ENCODE measurements at places on chromosomes 4 and X.

- no peak for DNase-seq
Measured at GRCh38 chr4:65344278-65344825, 325.9 kb downstream of the EPHA5 start.

GRCh38 chrX:110428144-110428543, 69.5 kb downstream of the RTL9 start:
- DNase-seq = no peak

- DNase-seq = peak; percentile 70
Measured at GRCh38 chr4:88765729-88766128, 68.1 kb upstream of the NAP1L5 start.

- peak; percentile 84 for DNase-seq
Measured at GRCh38 chrX:55007656-55008055, 7.5 kb downstream of the APEX2 start.

DNA sequence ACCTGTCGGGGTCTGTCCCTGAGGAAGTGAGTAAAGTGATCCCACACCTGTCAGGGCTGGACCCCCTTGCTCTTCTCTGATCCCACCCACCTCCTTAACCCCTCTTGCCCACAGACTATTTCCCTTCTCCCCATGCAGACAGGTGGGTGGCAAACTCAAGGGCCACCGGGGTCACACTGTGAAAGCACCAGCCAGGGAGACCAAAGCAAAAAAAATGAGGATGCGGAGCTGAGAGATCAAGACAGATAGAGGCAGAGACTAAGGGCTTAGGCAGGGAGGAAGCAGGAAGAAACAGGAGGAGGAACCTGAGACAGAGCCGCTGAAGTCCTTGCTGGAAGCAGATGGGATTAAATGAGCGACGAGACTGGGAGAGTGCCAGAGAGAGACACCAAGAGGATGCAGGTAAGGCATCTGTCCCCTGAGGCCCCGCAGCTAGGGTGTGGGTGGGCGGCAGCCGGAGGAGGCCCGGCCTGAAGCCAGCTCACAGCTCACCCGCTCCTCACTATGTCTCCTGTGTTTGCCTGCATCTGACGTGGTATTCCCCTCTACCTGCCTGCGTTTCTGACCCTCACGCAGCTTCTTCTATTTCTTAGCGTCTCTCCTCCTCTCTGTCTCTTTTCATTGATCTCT, 7.2 kb downstream of the TIMM17B start:
- no peak for DNase-seq

DNA sequence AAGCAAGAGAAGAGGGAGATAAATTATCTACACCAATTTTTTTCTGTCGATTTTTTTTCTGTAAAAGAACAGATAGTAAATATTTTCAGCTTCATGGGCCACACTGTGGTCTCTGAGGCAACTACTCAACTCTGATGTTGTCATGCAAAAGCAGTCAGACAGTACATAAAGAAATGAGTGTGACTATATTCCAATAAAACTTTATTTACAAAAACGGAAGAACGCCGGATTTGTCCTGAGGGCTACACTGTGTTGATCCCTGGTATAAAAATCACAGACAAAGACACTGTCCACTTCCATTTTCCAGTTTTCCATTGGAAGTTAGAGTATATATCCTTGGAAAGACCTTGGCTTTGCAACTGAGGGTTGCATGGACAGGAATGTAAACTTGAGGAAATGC, 18.0 kb downstream of the GPR143 start:
- no peak for DNase-seq

DNA sequence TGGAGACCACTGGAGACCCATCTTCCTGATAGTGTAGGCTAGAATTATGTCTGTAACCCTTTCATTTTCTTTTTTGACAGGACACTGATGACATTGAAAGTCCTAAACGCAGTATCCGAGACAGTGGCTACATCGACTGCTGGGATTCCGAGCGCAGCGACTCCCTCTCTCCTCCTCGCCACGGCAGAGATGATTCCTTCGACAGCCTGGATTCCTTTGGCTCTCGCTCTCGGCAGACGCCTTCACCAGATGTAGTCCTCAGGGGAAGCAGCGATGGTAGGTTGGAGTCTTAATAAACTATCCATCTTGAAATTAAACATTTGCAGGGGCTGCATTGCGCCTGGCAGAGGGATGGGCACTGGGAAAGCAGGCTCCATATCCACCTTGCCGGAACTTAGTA, 75.4 kb downstream of the LIMCH1 start:
- DNase-seq = no peak

DNA sequence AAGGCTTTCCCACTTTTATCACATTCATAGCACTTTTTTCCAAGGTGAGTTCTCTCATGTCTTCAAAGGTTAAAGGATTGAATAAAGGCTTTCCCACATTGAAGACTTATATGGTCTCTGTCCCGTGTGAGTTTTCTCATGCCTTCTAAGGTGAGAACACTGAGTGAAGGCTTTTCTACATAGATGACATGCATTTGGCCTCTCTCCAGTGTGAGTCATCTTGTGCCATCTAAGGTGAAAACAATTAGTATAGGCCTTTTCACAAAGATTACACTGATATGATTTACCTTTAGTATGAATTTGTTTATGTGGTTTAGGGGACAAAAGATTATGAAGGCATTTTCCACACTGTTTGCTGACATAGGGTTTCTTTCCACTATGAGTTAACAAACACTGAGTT, 21.2 kb downstream of the USP17L30 start:
- no peak for DNase-seq

DNA sequence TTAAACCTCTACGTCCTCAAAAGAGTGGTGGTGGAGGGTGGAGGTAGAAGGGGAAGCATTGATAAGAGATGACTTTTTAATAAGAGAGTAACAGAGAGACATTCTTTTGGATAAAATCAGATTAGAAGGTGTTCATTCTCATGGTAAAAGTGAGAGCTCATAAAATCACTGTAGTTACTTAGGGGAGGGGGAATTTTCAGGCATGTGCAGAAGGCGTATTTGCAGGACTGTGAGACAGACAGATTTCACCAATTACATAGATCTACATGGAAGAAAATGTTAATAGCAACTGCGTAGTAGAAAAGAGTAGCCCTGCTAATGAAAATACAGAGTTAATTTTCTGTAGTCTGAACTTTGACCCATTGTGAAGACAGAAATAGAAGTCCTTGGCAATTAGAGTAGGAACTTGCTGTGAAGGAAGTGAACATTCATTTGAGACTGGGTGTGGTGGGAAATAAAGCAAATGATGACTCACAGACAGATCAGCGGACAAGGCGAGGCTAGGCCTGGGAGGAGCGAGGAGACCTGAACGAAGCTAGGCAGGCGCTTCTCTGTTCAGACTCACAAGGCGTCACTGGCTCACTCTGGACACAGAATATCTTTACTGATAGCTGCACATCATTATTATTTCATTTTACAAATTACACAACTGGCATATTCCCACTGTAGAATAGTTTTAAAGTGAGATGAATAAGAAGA, 57.2 kb upstream of the FAM9C start:
- peak; percentile 67 for DNase-seq

GRCh38 chr4:176358083-176358469, 38.3 kb downstream of the SPCS3 start:
- DNase-seq = no peak

DNA sequence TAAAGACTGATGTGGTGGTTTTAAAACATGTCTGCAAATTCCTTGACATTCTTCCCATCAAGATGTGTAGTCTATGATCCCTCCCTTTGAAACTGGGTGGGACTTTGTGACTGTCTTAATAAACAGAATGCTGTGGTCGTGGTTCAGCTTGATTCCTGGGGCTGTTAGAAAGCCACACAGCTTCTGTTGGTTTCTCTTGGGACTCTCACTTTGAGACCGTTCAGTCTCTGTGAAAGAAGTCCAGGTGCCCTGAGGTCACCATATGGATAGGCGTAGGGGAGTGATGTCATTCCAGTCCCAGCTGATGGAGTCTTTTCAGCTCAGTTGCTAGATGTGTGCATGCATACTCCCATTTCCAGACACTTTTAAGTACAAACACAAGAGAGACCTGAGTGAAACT, 216.6 kb downstream of the KDR start:
- no peak for DNase-seq

- DNase-seq = peak; percentile 19
Measured at GRCh38 chr4:30103455-30103854, 616.7 kb upstream of the PCDH7 start.

GRCh38 chr4:164614999-164615398, 138.9 kb upstream of the SMIM31 start:
- peak; percentile 65 for DNase-seq

DNA sequence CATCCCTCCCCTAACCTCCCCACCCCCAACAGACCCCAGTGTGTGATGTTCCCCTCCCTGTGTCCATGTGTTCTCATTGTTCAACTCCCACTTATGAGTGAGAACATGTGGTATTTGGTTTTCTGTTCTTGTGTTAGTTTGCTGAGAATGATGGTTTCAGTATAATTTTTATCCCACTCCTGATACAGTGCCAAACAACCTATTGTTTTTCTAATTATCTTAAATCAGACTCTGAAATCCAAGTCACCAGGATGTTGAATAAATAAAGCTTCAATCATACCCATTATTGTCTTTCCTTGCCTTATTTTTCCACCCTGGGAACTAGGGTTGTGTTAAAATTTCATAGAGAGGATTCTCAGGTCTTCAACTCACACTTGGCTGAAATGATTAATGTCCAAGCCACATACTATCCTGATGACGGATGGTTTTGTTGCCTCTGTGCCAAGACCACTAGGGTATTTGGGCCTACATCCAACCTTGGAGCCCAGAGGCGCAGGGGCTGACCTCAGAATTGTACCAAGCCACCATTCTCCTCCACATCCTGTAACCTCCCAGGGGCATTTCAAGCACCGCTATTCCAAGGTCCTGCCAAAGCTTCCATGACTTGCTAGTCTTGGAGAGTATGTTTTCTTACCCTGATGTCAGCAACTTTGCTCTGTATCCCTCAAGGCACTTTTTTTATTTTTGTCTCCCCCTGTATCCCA, 332.4 kb downstream of the ARHGAP24 start:
- DNase-seq = peak; percentile 93

GRCh38 chrX:2521927-2522386, 21.2 kb upstream of the DHRSX start:
- no peak for DNase-seq

- peak; percentile 2 for DNase-seq
Measured at GRCh38 chr4:97910005-97910404, 233.3 kb downstream of the STPG2 start.

DNA sequence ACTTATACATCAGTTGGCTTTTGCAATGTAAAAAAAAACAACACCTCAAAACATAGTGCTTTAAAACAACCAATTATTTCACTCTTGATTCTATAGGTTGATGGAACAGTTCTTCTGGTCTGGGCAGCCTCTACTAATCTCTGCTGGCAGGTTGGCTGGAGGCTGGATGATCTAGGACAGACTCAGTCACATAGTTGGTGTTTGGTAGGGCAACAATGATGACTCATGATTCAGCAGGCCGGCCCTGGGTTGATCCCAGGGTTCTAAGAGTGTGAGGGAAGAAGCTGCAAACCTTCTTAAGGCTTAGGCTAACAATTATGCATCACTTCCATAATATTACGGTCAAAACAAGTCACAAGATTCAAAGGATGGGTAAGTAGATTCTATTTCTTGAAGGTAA, 558.2 kb downstream of the ZNF674 start:
- no peak for DNase-seq

GRCh38 chr4:148874331-148874730, 432.1 kb upstream of the NR3C2 start:
- peak; percentile 13 for DNase-seq

DNA sequence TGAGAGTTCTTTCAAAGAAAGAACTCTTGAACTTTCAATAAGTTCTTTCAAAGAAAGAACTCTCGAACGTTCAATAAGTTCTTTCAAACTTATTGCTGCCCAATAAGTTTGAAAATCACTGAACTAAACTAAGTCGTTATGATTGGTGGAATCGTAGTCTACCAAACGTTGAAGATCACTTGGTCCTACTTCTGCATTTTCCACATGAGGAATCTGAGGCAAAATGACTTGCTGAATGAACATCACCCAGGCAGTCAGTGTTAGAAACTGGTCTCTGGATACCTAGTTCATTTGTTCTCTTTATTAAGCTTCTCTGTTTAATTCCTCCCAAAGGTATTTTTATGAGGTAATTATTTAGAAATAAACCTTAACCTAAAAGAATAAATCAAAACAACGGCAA, 7.1 kb upstream of the CNOT6L start:
- no peak for DNase-seq

DNA sequence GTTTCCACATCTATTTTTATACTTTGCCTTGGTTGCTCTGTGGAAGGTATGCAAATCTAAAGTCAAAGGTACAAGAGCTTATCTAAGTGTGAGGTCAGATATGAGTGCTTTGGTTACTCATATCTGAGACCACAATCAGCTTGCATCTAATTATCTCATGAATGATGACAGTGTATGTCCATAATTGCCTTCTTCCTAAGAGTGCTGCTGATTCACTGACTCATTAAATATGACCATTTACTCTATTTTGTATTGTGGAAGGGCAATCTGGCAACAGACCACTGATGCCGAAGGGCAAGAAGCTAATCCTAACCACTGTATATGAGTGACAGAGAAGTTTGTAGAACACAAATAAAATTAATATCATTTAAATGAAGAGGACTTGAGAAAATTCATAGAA, 1190.2 kb upstream of the AGA start:
- DNase-seq = no peak

- peak; percentile 43 for DNase-seq
Measured at GRCh38 chr4:91087743-91088142, 960.5 kb downstream of the CCSER1 start.

DNA sequence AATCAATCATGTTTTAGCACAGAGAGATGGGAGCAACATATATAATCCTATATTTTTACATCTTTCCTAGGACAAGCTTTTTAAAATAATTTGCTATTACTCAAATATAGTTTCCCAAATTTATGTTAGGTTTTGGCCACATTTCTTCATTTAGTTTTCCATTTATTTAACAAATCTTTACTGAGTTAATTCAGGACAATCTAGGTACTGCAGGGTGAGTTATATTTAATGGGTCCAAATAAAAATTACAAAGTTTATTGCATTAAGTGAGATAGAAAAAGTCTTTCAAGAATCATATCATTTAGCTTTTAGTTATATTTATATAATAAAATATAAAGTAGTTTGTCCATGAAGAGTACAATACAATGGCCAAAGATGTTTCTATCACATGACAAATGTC, 269.2 kb downstream of the EPHA5 start:
- DNase-seq = no peak

GRCh38 chrX:69424161-69424560, 80.0 kb upstream of the NALF2 start:
- DNase-seq = no peak

GRCh38 chrX:37755025-37755424, 24.8 kb upstream of the CYBB start:
- DNase-seq = no peak

GRCh38 chr4:150136036-150136435, 57.8 kb downstream of the DCLK2 start:
- DNase-seq = peak; percentile 59

DNA sequence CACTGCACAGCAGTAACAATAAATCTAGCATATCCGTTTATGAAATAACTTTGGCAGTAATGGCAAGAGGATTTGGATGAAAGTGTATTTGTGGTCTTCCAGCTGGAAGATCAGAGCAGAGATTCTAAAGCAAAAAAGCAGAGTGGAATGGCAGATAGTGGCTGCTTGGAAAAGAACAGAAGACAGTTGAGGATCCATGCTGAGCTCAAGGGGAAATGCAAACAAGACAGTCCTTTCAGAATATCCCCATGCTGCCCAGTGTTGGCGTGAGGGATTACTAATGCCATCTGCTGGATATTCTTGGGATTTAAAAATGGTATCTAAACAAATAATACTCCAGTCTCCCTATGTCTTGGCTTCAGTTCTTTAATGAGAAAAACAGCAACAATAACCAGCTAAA, 629.1 kb upstream of the ATOH1 start:
- DNase-seq = no peak

All from NCI-H226 (cell line).